ENCODE measurements at places on chromosomes 13 and 19.

DNA sequence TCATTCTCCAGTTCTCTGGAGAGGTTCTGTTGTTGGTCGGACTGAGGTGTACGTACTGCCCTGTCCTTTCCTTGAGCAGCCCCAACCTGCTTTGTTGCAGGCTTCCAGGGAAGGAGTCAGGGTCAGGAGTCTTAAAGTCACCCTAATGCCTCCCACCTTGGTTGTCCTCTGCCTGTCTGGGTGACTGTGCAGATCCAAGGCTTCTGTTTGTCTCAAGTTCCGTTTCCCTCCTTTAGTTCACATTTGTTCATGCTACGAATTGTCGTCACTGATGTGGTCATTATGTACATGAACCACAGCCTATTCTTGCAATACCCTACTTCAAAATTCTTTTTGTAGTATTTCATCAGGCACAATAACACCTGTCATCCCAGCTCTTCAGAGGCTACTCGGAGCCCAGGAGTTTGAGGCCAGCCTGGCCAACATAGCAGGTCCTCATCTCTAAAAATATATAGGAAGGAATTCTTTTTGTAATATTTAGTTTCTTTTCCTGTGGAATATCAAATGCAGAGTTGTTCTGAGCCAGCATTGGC, 7.4 kb downstream of the ZNF586 start:
- no peak for DNase-seq

DNA sequence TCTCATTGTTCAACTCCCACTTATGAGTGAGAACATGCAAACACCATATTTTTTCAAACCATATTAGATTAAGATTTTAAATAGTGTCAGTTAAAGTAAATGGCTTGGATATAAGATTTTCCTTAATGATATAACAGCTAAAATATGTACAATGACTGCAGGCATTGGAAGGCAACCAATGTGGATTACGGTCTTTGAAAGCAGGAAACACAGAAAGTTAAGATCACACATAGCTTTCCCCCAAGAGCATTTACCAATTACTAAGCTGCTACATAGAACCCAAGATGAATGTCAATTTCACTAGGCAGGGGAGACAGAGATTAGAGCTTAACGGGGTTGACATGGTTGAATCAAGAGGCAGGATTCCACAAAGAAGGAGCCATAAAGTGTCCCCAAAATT, 173.2 kb upstream of the TRPC4 start:
- DNase-seq: no peak

DNA sequence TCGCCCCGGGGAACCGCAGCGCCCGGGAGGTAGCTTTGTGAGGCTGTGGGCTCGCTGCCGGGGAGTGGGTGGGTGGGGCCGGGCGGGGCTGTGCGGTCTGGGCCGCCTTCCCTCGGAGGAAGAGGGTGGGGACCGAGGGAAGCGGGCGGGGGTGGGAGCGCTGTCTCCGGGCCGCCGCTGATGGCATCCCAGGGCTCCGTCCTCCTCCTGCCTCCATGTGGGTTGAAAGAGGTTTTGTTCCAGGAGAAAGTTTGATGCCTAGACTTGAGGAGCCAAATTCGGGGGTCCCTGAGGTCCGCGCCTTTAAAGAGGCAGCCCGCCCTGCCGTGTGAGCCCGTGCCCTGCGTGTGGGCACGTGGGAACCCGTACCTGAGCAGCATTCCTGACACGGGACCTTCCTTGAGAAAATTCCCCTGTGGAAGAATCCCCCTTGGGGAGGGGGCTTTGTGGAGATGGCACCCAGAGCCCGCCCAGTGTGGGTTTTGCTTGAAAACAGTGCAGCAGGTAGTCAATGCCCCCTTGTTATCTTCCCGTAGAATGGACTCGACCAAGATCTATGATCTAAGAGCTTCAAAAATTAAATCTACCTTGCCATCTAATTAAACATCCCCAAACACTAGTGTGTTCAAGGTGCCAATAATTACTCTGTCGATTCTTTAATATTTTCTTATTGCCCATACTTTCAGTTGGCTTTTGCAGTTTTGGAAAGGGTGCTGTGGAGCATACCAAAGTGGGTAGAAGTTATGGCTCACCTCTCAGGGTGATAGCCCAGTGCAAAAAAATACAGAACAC, 107.8 kb downstream of the RXFP2 start:
- no peak for DNase-seq

GRCh38 chr19:16143399-16144215, at the start of gene HSH2D:
TSS of gene HSH2D (plus strand) at chr19:16143685. CDS start at chr19:16148751, 5,066 bp downstream.
- DNase-seq: peak; percentile 71

- DNase-seq: no peak
Measured at GRCh38 chr13:112904436-112904960, 64.5 kb upstream of the MCF2L start.

GRCh38 chr13:41985788-41986508, 25.0 kb upstream of the VWA8 start:
- DNase-seq: no peak

Measured in stimulated activated CD4-positive, alpha-beta T cell treated with anti-CD3 and anti-CD28 coated beads, Interleukin-15, amount 100 ng/mL, for 48 hours (primary cell).